Activated CD8-positive, alpha-beta memory T cell treated with anti-CD3 and anti-CD28 coated beads for 1 hour (primary cell): ENCODE measurements at places on chromosomes 3 and 15.

DNA sequence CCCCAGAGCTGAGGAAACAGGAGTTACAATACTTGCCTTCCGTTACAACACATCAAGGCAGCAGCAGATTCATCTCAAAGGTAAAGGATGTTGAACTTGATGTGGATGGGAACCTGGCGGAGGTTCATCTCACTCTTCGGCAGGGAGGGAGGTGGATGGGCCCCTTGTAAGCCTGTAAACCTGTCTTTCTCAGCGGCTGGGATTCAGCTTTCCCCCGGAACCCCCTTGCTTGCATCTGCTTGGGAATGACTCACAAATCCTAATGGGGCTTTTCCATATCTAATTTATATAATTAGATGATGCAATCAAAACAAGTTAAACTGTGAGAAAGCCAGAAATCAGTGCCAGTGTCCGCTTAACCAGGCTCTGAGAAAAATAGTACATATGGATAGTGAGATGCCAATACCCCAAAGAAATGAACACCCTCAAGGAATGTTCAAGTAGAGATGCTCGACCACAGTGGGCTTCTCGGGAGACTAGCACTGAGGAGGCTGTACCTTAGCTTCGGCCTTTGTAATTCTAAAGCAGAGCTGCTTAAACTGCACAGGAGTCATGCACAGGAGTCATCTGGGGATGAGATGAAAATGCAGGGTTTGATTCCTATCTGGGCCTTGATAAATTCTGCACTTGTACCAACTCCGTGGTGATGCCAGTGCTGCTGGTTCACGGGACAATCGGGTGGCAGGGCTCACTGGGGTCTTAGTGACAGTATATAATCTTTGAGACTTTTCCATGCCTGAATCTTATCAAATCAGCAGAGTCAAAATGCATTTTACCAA, 2.2 kb upstream of the FAM240A start:
- no peak for DNase-seq

DNA sequence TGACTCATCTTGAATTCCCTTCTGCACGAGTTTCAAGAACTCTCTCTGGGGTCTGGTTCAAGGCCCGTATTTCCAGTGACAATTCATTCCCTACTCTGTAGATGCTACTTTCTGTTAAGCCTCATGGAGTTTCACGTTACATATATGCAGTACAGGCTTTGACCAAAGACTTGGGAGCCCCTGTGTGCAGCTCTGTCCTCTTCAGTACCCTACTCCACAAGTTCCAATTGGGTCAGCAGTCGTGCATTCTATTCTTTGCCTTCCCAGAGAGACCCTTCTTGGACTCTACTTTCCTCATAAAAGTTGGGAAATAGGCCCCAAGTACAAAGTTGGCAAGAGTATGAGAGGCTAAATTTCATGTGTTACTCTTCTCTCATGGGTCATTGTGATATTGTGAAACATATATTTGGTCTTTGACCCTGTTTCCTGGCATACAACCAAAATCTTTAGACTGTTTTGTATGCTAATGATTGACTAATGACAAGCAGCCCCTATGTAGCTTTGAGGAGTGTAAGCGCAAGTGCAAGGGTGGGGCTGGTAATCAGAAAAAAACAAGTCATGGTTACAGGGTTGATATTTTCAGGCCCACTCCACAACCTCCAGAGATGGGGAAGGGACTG, 15.0 kb upstream of the CCDC50 start:
- DNase-seq: no peak

- DNase-seq: no peak
These were observed 19.4 kb downstream of the VILL start for GRCh38 chr3:38009807-38010591.

DNA sequence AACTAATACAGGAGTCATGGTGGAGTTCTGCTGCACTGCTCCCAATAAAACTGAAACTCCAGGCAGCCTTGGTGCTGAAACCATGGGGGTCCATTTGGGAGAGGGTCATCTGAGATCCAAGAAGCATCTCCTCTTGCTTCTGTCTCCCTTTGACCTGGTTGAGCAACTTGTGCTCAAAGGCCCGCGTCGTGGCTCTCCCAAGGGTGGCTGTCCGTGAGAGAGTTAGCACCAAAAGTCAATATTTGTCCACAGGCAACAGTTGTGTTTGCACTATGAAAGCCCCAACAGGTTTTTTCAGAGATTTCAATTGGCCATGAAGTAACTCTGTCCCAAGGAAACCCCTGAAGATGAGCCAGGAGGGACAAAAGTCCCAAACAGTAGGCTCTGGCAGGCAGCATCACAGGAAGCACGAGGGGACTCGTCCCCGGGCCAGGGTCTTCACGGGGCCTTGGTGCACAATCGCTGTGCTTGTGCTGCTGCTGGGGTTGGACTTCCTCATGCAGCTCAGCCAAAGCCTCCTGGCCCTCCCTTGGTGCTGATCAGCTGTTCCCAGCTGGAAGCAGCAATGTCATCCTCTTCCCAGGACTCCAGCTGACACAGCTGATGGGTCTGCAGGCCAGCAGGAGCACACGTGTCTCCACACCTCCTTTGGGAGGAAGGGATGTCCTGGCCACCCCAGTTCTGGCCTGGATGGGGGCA, 39.4 kb upstream of the WNT5A start:
- no peak for DNase-seq

DNA sequence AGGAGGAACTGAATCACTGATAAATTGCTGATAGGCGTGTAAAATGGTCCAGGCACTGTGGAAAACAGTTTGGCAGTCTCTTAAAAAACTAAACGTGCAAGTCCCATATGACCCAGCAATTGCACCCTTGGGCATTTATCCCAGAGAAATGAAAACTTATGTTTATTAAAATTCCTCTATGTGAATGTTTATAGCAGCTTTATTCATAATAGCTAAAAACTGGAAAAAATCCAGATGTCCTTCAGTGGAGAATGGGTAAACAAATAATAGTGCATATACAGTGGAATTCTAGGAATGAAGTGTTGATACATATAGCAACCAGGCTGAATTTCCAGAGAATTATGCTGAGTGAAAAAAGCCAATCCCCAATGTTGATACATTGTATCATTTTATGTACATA, 482.2 kb upstream of the PDZRN3 start:
- no peak for DNase-seq

DNA sequence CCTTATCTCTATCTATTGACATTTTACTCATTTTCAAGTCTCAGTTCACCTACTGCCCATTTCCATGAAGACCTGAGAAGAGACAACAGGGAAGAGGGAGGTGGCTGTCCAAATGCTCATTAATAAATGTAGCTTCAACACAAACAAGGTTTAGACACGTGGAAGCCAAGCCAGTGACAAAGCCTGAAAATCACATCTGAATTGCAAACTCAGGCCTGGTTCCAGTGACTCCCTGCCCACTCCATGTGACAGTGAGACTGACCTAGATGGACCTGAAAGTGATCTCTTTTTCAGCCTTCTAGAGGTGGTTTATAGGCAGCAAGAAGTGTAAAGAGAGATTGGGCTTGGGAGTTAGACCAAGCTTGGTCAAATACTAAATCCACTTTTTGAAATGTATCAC, 126.6 kb upstream of the BCL6 start:
- no peak for DNase-seq

DNA sequence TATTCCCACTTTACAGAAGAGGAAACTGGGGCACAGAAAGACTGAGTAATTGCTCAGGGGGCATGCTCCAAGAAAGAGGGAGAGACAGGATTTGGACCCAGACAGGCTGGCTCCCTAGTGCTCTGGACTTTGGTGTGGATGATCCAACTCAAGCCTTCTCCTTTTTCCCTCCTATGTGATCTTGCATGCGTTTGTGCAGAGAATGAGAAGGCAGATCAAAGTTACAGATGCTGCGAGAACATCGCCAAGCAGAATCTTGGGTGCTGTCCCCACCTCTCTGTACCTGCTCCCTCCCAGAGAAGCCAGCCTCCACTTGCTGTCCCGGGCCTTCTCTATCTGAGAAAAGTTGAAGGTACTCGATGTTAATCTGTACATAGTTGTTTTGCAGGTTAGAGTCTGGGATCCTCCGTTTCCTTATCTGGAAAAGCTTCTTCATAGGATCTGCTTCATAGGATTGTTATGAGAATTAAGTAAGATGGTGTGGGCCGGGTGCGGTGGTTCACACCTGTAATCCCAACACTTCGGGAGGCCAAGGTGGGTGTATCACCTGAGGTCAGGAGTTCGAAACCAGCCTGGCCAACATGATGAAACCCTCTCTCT, 10.2 kb downstream of the GNB5 start:
- DNase-seq: no peak

DNA sequence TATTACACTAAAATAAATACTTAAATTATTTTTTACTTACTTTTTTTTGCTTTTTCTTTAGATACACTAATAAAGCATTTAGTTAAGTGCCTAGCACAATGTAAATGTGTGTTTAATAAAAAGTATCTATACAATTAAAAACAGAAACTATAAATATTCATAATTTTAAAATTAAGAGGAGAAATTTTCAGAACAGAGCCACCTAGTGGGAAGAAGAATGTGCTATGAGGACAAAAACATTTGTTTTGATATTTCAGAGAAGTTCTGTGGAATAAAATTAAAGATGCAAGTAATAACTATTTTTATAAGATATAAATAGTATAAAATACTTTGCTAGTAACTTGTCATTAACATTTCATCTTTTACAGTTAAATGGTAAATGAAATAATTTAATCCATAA, 33.6 kb upstream of the PLSCR5 start:
- DNase-seq: no peak

DNA sequence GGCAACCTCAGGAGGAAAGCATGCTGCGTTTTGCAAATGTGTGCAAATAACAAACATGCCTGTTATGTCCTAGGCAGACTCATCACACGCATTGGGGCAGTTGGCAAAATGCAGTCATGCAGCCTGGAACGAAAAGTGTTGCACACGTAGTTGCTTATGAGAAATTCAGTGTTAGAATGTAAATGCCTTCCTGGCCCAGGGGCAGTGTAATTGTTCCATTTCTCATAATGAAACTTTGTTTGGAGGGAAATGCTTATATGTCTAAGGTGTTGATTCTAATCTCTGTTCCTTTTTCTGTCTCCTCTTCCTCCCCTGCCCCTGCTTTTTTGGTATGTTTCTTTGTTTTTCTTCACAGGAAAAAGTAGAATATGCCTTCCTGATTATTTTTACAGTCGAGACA, 156.0 kb downstream of the CACNA1D start:
- DNase-seq: no peak

- DNase-seq: no peak
These were observed 243.3 kb downstream of the ZNF621 start for GRCh38 chr3:40768046-40768445.

DNA sequence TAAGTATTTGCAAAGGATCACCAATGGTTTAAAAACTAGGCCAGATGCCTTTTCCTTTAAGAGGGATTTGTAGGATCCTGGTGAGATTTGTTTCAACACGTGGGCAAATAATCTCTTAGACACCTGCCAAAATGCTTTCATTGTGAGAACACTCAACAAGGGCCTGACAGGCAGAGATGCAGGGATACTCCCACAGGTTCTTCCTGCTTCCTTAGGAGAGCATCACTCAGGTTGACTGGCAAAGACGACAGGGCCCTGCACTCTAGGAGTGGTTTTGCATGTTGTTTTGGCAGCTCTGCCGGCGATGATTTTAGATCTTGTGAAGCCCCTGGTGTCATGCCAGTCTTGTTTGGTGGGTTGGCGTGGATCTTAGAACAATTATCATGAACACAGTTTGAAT, 184.5 kb downstream of the NR1D2 start:
- DNase-seq: no peak

GRCh38 chr3:74390121-74390877, 224.2 kb downstream of the CNTN3 start:
- no peak for DNase-seq

DNA sequence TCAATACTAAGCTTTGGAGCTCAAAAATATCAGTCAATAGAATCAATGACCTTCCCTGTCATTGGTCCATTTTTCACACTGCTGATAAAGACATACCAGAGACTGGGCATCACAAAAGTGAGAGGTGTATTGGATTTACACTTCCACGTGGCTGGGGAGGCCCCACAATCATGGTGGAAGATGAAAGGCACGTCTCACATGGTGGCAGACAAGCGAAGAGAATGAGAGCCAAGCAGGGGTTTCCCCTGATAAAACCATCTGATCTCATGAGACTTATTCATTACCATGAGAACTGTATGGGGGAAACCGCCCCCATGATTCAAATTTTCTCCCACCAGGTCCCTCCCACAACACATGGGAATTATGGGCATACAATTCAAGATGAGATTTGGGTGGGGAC, 81.9 kb downstream of the ANXA2 start:
- no peak for DNase-seq

DNA sequence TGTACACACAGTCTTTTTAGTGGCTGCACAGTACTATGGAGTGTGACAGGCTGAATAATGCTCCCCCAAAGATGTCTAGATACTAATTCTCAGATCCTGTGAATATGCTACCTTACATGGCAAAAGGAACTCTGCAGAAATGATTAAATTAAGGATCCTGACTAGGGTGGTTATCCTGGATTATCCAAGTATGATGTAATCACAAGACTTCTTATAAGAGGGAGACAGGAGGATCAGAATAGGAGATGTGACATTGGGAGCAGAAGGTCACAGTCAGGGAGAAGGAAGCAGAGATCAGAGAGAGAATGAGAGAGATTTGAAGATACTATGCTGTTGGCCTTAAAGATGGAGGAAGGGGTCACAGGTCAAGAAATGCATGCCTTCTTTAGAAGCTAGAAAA, 34.5 kb downstream of the GABPB1 start:
- no peak for DNase-seq

GRCh38 chr15:68407141-68407885, 24.6 kb downstream of the ITGA11 start:
- no peak for DNase-seq

GRCh38 chr3:46261926-46262594, 19.8 kb downstream of the CCR3 start:
- no peak for DNase-seq
